M059J (cell line): ENCODE measurements at places on chromosomes 3 and 15.

- no peak for DNase-seq
These were observed 954.6 kb downstream of the EPHA3 start for GRCh38 chr3:90062016-90062415.

DNA sequence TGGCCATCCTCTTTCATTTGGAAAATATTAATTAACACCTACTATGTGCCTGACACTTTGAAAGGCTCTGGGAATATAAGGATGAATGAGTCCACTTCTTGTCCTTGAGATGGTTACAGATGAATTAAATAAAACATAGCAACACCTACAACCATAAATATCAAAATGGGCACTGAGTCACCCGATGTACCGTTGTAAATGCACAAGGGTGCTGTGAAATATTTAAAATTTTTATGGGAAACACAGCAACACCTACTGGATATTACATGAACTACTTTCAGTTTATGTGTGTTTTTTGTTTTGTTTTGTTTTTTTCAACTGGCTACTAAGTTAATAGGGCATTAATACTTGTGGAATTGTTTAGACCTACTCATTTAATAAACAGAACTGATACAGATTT is 239.0 kb upstream of the NAALADL2 start:
- peak; percentile 40 for DNase-seq

- DNase-seq: peak; percentile 32
These were observed 21.4 kb downstream of the ACKR2 start for GRCh38 chr3:42830437-42831320.

- no peak for DNase-seq
These were observed 466 bp upstream of the HCN4 start for GRCh38 chr15:73369154-73369694.

GRCh38 chr3:14823910-14824629 is 5.3 kb downstream of the FGD5 start:
- no peak for DNase-seq

DNA sequence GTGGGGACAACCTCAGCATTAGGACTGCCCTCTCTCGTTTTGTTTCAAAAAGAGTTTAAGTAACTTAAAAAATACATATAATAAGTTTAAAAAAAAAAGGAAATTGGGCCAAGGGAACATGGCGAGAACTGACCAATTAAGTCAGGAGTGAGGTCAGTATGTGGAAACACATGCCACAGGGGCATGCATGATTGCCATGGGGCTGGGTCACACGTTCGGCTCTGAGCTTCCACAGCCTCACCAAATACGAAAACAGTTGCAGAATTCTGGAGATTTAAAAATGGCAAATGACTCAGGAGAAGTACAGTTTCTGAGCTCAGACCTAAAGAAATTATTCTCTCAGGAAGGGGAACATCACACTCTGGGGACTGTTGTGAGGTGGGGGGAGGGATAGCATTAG is 24.1 kb downstream of the PDE8A start:
- no peak for DNase-seq

- DNase-seq: peak; percentile 52
These were observed 2.8 kb downstream of the ADAMTS17 start for GRCh38 chr15:100338971-100339444.

GRCh38 chr3:45719655-45720487 is 30.7 kb downstream of the SACM1L start:
- DNase-seq: no peak

- no peak for DNase-seq
These were observed 45.7 kb downstream of the RLBP1 start for GRCh38 chr15:89175617-89176191.

DNA sequence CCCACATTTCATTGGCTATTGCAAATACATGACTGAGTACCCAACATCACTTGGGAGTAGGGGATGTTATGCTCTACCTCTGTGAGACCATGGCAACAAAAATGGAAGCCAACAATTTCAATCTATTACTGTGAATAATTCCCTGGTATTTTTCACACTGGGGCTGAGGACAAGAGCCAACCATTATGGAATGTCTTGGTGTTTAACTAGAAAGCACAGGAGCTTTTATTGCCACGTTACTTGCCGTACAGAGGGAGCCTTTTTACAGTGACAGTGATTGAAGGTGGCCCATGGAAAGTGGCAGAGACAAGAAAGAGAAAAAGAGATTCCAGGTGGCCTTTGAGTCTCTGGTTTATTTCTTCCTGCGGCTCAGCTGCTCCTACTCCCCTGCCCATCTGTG is 105.7 kb upstream of the TBC1D5 start:
- no peak for DNase-seq

GRCh38 chr3:20320489-20320888 is 134.5 kb upstream of the SGO1 start:
- DNase-seq: peak; percentile 49

DNA sequence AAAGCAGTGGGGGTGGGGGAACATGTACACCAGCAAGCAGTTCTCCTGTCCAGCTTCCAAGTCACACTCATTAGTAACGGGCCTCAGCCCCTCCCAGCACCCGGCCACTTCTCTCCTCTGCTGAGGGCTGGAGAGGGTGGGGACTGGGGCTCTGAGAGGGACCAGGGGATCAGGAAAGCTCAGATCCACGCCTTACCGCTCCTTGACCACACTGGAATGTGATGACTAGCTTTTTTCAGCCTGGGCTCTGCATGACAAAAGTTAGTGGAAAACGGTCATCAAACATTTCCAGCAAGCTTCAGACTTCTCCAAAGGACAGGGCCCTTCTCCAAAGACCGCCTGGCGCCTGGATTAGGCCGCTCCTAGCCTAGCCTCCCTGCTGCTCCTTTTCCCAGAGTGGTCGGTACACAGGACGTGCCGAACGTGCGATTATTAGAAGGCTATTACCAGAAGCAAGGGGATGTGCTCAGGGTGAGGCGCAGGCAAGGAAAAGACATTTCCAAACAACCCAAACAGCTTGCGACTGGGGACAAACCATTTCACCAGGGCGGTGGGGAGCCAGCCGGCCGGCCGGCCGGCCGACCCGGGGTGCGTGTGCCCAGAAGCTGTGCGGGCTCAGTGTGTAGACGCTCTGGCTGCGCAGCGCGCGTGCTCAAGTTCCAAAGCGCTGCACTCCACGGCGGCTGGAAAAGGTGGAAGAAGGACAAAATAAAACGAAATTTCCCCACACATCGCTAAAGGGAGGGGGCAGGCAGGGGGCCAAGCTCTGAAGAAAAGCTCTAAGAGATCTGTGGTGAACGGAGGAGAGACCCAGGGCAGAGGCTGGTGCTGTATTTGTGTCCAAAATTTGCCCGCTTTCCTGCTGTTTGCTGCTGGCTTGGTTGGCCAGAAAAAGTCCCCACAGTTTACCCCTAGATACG is 51.0 kb upstream of the SSR3 start:
- DNase-seq: peak; percentile 98

DNA sequence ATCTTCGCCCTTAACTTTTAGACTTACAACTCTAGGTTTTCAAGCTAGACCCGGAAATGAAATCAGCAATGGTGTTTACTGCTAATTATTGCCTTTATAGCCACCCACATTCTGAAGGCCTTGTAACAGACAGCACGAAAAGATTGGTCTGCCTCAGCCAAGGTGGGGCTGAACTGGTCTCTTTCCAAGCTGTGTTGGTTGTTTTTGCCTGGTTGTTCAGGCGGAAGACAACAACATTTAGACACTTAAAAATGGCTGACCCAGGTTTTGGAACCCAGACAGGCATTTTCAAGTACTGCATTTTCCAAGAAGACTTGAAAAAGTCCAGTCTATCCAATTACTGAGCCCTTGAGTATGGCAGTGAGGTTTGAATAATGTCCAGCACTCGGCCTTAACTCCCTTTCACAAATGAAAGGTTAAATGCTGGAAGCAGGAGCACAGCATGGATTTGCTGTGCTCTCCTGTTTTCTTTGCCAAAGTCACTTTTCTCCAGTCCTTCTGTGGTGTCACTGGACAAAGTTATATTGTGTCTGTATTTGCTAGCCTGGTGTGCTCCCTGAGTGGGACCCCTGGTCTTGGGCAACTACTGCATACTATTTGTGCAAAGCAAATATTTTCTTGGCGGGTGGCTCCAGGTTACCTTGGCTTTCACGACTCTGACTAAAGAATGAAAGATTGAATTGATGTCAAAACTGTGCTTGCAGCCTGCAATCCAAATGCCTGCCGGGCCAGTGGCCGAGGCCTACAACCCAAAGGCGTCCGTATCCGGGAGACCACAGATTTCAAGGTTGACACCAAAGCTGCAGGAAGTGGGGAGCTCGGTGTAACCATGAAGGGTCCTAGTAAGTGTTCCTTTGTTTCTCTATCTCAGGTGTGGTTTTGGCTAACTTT is 93.5 kb downstream of the FLNB start:
- DNase-seq: no peak

GRCh38 chr3:32292085-32292796 is 53.8 kb downstream of the CMTM8 start:
- no peak for DNase-seq

DNA sequence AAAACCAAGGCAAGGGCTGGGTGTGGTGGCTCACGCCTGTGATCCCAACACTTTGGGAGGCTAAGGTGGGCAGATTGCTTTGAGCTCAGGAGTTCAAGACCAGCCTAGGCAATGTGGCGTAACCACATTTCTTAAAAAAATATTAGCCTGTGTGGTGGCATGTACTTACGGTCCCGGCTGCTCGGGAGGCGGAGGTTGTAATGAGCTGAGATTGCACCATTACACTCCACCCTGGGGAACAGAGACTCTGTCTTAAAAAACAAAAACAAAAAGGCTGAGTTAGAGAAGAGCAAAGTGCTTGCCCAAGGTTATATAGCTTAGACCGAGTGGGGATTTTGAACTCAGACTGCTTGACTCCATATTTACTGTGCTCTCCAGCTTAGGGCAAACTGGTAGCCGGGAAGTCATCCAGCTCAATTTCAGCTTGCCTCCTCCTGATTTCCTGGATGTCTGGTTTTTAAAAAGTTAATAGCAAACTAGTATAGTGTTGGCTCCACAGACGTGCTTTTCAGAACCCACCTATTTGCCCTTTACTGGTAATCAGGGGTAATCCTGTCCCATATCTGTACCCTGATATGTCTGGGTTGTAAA is 138.9 kb downstream of the CACNA1D start:
- no peak for DNase-seq

GRCh38 chr15:75508840-75509532 is 57.5 kb upstream of the SIN3A start:
- peak; percentile 33 for DNase-seq

GRCh38 chr3:168497183-168497582 is 401.5 kb upstream of the GOLIM4 start:
- no peak for DNase-seq

- DNase-seq: peak; percentile 88
These were observed 23.7 kb downstream of the ALPK3 start for GRCh38 chr15:84840741-84841429.

GRCh38 chr15:57198654-57199291 is 177.5 kb upstream of the CGNL1 start:
- DNase-seq: no peak

GRCh38 chr3:14989943-14990779 is 42.8 kb downstream of the NR2C2 start:
- DNase-seq: peak; percentile 6
